ENCODE measurements at places on chromosomes 7 and 10.

DNA sequence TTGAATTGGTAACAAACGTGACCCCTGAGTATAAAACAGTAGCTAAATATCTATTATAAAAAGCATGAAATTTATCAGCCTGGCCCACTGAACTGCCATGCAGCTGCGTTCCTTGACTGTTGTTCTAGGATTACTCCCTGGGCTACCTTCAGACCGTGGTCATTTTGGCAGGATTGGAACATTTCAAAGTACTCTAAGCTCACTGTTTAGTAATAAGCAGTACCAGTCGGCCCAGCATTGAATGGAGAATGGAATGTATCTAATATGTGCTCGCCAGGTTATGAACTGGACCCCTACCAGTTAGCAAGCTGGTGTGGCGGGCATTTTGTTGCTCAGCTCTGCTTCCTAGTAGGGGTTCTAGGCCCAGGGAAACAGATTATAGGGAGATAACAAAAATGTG, 112.2 kb downstream of the SEMA3C start:
- no peak for DNase-seq

GRCh38 chr7:90345595-90346335, 751 bp upstream of the GTPBP10 start:
- no peak for DNase-seq

DNA sequence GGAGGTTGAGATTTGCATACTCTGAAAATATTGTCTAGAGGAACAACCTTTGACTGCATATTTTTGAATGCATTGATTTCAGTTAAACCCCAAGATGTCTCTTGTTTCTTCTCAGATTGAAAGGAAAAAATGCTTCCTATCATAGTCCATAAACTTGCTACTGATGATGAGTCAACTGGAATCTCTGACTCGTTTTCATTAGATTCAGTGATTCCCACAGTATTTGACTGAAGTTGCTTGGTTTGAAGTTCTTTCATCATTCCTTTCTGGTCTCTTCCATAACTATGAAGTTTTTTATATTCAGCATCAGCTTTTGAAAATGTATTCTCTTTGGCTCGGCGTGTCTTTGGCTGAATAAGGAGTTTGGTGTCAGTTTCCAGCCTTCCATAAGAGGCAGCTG, 10.7 kb downstream of the PEX1 start:
- no peak for DNase-seq

- DNase-seq: no peak
These were observed 224.2 kb downstream of the PLXNA4 start for GRCh38 chr7:132351954-132352499.

GRCh38 chr10:46550076-46550790, 6.2 kb downstream of the GPRIN2 start:
- DNase-seq: no peak

GRCh38 chr10:77798940-77799339, 127.6 kb downstream of the DLG5 start:
- no peak for DNase-seq

GRCh38 chr7:112985377-112985987, 101.1 kb downstream of the GPR85 start:
- DNase-seq: no peak

GRCh38 chr7:66505531-66506451, 122.9 kb upstream of the KCTD7 start:
- DNase-seq: no peak

DNA sequence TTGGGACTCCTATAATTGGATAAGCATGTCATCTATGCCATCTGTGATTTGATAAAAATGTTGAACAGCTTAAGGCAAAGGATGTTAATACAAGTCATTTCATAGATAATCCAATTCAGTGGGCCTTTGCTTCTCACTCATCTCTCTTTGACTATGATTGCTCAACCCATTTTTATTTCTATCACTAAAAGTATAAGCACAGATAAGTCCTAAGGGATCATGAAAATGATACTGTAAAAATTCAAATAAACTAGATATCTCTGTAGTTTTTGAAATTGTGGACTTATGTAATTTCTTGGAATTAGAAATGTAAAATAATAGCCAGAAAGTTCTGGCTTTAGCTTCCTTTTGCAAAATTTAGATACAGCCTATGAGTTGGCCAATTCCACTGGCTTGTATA, 440.3 kb downstream of the POM121L12 start:
- no peak for DNase-seq

DNA sequence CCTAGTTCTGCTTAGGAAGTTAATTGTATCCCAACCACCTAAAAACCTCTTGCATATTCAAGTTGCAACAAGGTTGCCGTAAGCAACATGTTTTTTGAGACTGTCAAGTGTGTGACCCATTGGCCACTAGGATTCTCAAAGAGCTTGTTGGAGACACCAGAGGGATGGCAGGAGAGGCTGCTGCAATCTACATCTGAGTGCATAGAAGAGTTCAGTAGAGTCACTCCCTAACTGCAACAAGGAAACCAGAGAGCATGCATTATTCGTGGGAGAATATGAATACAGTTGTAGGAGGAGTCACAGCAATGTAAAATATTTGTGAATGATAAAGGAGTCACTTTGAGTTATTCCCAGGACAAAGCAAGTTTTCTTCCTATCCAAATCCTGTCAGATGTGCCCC, 538.6 kb downstream of the TNS3 start:
- DNase-seq: no peak

DNA sequence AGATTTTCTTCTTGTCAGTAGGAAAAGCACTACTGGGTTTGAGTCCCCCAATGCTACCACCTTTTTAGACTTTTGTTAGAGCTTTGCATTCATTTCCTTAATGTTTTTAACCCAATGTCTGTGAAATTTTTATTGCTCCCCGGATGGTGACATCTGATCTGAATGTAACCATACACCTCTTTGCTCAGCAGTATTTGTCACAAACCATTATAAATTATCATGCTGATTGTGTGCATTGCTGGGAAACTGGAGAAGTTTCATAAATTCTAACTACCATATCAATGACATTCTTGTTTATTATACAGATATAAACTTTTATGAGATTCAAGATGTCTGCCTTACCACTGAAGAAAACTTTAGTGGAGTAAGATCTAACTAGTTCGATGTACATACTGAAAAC, 8.5 kb downstream of the NRP1 start:
- DNase-seq: no peak

- no peak for DNase-seq
These were observed 104.7 kb downstream of the LSM5 start for GRCh38 chr7:32385316-32385956.

- DNase-seq: no peak
These were observed 248.5 kb downstream of the DNAJB6 start for GRCh38 chr7:157585113-157585861.

DNA sequence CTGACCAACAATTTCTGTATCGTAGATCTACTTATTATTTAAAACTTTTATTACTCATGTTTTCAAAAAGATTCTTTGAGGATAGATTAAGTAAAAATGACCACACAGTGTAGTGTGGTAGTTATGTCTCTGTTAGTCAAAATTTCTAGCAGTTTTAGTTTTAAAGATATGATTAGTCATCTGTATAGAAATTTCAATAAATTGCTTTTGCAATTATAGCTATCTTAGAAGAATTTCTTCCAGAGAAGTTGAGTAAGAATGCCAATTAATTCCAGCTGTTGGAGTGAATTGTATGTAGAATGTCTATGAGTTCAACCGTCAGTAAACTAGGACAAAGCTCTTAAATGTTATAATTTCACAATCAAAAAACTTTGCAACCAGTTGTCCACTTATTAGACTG, 229.7 kb downstream of the CDK14 start:
- DNase-seq: no peak

GRCh38 chr7:157538321-157538720, 201.5 kb downstream of the DNAJB6 start:
- no peak for DNase-seq

DNA sequence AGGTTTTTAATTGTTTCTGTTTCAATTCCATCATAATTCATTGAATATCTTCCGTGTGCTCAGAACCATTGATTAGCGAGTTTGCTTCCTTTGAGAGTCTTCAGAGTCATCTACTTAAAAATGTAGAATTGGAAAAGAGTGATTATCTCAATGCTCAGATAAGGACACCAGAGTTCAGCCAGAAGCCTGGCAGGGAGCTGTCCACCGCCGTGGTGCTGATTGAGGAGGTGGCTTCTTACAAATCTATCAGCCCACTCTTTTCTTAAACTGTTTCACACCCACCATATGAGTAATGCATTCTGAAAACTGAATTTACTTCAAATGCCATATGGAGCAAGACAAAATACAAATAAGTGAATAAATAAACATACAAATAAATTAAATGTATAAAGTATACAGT, 79.3 kb downstream of the INSYN2A start:
- DNase-seq: no peak

GRCh38 chr10:100020886-100021253, 11.1 kb upstream of the DNMBP start:
- no peak for DNase-seq

DNA sequence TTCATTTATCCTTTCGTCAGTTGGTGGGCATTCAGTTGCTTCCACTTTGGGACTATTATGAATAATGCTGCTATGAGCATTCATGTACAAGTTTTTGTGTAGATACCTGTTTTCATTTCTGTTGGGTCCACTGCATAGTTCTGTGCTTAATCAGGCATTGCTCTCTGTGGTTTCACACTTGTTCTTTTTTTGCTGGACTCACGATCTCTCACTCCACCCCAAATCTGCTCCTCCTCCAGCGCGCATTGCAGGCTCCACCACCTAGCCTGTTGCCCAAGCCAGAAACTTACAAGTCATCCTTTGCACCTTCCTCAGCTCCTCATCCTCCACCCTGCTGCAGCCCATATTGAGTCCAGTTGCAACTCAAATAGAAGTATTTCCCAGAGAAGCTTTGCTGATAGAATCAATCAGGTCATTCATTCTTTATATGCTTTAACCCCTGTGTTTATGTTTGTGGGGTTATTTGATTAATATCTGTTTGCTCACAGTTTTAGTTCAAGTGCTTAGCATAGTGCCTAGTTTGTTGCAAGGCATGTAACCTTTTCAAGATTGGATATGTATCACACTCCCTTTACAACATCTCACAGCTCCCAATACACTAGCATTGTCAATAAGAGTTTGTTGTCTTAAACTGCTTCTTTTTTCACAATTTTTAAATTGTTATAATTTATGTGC, 16.6 kb upstream of the AFAP1L2 start:
- no peak for DNase-seq

GRCh38 chr10:27153845-27154193, 365 bp downstream of the YME1L1 start:
- no peak for DNase-seq

- DNase-seq: no peak
These were observed 163.3 kb downstream of the STK31 start for GRCh38 chr7:23873306-23873705.

GRCh38 chr10:131816941-131817700, 83.7 kb upstream of the PPP2R2D start:
- DNase-seq: no peak

All from cortex of kidney (tissue), 1 donor.